Stimulated activated CD4-positive, alpha-beta T cell treated with anti-CD3 and anti-CD28 coated beads, TNF-alpha, amount 100 ng/mL, for 48 hours (primary cell): ENCODE measurements at places on chromosomes 5 and 9.
A peak's percentile ranks its signal among the peaks of the same experiment; 100 is the strongest.

GRCh38 chr5:157767689-157768088, 24.2 kb downstream of the LSM11 start:
- DNase-seq, result no peak

DNA sequence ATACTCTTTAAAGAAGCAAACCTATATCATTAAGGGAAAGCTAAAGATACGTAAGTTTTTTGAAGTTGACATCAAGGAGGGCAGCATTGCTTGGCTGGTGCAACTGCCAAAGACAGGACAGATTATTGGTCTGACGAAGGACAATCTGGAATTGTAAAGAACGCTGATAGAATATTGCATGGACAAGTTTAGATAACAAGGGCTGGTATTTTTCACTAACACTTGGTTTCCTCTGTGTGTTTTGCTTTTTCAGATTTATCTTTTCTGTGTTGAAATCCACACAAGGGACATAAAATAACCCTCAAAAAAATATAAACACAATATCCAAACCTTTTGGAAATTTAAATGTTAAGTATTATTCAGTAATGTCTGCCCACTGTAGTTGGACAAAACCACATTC, 39.7 kb downstream of the SLC1A3 start:
- no peak for DNase-seq

DNA sequence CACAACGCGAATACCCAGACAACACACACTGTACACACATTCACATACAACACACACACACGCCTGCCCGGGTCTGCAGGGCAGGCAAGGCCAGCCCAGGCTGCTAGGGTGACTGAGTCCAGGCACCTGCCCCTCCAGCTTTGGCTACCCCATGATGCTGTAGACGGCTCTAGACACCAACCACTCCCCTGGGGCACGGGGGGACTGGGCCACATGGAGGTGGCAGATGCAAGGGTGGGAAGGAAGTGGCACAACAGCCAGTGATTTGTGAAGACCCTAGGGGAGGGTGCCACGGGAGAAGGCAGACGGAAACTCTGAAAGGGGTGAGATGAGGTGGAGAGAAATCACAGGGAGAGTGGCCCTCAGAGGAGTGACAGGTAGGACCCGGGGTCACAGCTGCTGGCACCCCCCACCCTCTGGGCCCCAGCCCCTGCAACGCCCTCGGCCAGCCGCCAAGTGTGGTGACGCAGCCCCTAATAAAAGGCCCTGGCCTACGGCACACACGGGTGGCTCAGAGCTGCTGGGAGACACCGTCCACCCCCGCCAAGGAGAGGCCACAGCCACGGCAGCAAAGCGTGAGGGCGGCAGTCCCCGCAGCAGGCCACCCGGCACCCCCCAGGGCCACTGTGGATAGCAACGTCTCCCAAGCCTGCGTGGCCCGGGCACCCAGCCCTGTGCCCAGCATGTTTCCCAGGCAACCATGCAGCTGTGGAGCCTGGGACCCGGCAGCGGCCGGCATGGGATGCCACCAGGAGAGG, 6.6 kb upstream of the CCDC187 start:
- no peak for DNase-seq

DNA sequence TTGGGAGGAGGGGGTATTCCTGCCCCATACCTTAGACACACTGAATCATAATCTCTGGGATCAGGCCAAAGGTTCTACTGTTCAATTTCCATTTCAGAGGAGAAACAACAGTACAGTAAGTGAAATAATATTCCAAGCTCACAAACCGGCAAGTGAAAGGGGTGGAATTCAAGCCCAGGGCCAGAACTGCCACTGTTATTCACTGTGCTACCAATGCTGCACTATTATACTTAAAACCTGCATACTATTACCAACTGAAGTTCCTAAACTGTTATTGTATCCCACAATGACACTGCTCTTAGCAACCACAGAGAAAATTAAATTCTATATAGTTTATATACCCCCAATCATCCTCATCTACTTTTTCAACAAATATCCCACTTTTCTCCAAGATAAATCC, 24.6 kb downstream of the SSBP2 start:
- DNase-seq, result no peak

GRCh38 chr5:175124251-175124813, 319.6 kb downstream of the DRD1 start:
- no peak for DNase-seq

DNA sequence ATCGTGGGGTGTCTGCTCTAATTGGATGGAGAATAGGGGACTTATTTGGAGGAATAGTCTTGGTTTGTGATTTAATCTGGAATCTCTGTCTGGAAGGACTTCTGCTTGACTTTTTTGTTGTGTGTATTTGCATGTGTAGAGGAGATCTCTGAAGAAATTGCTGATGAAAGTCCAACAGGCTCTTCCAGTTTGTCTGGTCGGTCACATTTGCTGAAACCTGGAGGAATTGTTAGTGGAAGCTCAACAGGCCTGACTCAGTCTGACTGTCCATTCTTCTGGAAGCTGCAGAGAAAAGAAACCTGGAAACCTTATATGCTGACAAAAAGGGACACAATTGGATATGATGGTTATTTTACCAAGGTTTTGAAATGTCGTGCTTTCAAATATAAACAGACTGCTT, 33.4 kb upstream of the TENT2 start:
- no peak for DNase-seq

DNA sequence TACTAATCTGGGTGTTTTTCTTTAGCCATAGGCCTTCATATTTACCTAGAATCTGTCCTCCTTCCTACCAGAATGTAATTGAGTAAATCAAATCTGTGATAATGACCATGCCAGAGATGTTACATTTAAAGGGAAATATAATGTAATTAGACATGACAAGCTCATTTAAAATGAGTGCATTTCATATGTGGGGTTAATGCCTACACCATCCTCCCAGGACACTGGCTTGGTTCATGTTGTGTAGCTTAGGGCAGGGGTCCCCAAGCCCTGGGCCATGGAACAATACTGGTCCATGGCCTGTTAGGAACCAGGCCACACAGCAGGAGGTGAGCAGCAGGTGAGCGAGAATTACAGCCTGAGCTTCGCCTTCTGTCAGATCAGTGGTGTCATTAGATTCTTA, 276.9 kb upstream of the DAP start:
- no peak for DNase-seq

- no peak for DNase-seq
Measured at GRCh38 chr9:126478216-126478981, 135.3 kb upstream of the LMX1B start.

- DNase-seq, result peak; percentile 87
Measured at GRCh38 chr9:128771745-128772519, at the start of gene ZER1. ZER1 (minus strand) TSS chr9:128771927; CDS start chr9:128755565, 16,362 bp downstream.

- no peak for DNase-seq
Measured at GRCh38 chr5:150500905-150501304, 7.0 kb upstream of the NDST1 start.

GRCh38 chr9:114030364-114030763, 47.7 kb downstream of the AMBP start:
- DNase-seq, result no peak
